ENCODE measurements at places on chromosomes 2 and 18.

GRCh38 chr2:122255924-122256323 is 500.5 kb downstream of the TSN start:
- no peak for DNase-seq

DNA sequence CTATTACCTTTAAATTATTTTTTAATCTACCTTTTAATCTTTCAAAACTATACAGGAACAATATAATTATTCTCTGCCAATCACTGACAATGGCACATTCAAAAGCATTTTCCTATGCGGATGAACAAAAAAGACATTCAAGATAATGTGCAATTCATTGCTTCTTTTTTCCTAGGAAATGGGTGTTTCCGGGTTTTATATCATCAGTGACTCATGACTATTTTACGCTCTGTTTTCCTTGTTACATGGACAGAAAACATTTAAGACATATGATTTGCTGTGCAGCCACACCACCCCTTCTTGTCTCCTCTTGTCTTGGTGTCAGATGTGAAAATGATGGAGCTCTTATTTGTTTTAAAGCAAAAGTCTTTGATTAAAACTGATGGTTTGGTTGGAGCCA is 184.7 kb upstream of the LINC00305 start:
- DNase-seq, result no peak

GRCh38 chr2:144358374-144358964 is 161.4 kb downstream of the ZEB2 start:
- no peak for DNase-seq

GRCh38 chr2:69043736-69044400 is 30.9 kb downstream of the ANTXR1 start:
- DNase-seq, result no peak

GRCh38 chr2:72952110-72952823 is 34.9 kb downstream of the EMX1 start:
- DNase-seq, result no peak

- no peak for DNase-seq
These were observed 99.1 kb upstream of the ZNF397 start for GRCh38 chr18:35141567-35142274.

- no peak for DNase-seq
These were observed 78.3 kb upstream of the CRIM1 start for GRCh38 chr2:36277146-36277808.

DNA sequence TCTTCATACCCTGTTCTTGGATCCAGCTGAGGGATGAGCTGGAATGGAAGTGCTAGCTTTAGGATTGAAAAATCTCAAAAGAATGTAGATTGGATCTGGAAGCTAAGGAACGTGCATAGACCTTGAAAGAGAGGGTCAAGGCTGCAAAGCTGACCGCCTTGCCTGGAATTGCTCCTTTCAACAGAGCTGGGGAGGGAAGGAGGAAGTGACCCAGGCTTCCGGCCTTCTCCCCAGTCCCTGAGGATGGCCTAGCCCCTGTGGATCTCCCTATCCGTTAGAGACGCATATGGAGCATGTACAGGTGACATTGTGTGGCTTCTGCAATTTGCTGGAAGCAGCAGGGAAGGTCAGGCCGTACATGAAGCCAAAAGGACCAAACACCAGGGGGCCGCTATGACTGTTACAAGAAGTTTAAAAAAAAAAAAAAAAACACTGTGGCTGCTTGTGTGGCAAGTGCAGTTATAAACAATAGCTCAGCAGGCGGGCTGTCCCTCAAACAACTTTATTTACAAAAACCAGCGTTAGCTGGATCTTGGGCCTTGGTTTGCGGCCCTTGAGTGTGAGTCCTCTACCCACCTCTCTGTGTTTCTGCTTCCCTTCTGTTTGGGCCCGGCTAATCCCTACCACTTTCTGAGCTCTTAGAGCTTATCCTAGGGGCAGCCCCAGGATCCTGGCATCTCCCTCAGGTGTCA is 227.6 kb downstream of the SEPTIN10 start:
- no peak for DNase-seq

GRCh38 chr2:225512876-225513540 is 113.5 kb downstream of the NYAP2 start:
- DNase-seq, result no peak

- no peak for DNase-seq
These were observed 248.7 kb downstream of the ZNF385B start for GRCh38 chr2:179612591-179613298.

- DNase-seq, result no peak
These were observed 445.6 kb upstream of the POU3F3 start for GRCh38 chr2:104408266-104408665.

GRCh38 chr18:3162181-3162580 is 57.6 kb downstream of the MYOM1 start:
- DNase-seq, result no peak

DNA sequence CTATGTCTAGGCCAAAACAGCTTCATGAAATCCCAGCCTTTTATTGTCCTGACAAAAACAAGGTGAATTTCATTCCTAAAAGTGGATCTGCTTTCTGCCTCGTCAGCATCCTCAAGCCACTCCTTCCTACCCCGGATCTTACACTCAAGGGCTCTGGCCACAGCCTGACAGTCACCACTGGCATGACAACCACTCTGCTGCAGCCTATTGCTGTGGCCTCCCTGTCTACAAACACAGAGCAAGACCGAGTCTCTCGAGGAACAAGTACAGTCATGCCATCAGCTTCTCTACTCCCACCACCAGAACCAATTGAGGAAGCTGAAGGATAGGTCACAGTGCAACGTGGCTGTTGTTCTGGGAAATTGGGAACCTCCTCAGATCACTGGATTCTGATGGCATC is 106.1 kb downstream of the ICA1L start:
- no peak for DNase-seq

DNA sequence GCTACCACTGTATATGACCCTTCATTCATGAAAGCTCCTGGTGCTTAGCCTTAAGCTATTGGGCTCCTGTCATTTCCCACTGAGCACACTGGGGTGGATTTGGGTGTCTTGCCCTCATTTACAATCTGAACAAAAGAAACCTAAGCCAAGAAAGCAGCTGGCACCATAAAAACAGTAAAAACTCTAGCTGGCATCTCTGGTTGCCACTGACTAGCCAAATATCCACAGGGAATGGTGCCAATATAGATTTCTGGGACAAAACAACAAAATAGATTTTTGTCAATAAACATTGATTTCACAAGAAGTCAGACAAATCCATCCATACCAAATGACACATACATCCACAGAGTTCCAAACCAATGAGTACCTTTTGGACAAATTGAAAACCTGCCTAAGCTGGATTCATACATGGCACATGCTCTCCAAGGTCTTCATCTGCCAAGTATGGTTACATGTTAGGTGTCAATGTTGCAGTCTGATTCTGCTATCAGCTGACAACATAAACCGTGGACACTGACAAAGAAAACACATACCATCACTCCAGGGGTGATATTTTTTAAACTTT is 1081.5 kb upstream of the ZEB2 start:
- DNase-seq, result no peak

- no peak for DNase-seq
These were observed 109.8 kb downstream of the FSHR start for GRCh38 chr2:49044350-49045079.

DNA sequence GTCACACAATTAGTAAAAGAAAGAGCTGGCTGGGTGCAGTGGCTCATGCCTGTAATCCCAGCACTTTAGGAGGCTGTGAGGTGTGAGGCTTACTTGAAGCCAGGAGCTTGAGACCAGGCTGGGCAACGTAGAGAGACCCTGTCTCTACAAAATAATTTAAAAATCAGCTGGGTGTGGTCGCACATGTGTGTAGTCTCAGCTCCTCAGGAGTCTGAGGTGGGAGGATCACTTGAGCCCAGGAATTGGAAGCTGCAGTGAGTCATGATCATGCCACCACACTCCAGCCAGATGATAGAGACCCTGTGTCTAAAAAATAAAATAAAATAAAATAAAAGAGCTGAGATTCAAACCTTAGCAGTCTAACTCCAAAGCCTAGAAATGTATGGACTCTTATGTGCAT is 39.0 kb upstream of the NEDD4L start:
- DNase-seq, result no peak

DNA sequence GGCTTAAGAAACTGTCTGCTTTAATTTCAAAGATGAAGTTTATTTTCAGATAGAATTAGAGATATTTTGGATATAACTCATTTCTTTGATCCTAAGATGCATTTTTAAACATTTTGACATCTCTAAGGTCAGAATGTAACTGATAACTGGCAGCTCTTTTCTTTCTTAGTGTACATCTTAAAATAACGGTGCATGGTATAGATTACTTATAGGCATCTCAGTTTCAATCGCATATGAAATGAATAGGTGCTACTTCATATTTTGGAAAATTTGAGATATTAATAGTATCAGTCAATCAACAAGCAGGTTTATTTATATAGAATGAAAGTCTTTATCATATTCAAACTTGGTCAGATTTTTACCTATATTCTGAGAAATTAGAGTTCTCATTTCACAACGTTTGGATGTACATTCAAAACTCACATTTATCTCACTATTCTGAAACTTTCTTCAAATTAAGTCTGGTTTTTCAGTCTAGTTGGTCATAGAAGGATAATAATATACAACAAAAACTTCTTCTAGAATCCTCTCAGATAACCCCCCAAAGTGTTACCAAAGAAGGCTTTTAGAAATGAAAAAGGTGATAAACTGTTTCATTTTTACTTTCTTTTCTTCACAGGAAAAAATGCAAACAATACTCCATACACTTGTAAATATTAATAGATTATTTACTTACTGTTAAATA is 122.8 kb upstream of the WDSUB1 start:
- no peak for DNase-seq

GRCh38 chr2:64404002-64404731 is 49.8 kb upstream of the LGALSL start:
- DNase-seq, result no peak

DNA sequence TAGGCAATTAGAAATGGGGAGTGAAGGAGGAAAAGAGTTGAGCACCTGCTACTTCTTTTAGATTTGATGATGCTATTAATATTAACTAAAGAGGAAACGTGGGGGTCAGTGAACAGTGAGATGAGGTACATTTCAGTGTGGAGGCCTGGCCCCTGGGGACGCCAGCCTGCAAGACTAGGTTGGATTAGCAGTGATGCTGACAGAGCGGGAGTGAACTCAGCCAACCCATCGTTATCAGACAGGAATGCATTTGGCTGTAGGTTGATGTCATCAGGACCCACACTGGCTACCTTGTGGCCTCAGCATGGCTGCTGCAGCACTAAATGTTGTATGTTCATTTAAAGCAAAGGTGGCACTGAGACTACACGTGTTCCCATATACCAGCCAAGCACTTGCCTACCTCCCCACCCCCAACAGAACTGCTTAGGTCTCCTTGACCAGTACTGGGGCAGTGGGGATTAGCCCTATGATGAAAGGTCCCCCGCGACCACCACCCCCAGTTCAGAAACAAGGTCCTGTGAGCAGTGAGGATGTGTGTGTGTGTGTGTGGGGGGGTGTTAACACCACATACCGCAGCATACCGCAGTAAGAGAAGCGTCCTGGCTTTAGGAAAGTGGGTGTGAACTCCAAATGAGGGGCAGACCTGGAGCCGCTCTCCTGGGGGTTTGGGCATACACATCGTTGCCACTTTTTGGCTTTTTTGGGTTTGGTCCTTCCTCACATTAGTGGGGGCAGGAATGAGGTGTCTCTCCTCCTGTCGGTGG is 26.0 kb downstream of the DGKD start:
- no peak for DNase-seq

DNA sequence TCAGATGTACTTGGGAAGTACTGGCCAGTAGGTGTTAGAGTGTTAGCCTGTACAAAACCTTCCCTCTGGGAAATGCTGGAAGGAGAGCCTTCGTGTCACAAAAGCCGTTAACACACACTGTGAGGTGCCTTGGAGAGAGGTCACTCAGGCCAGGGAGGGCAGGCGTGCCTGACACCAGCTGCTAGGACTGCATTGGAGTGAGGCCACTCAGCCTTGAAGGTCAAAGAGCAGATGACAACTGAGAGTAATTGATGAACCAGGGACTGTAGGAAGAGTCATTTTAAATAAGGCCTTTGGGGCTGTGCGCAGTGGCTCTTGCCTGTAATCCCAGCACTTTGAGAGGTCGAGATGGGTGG is 45.4 kb downstream of the ASAP2 start:
- no peak for DNase-seq

DNA sequence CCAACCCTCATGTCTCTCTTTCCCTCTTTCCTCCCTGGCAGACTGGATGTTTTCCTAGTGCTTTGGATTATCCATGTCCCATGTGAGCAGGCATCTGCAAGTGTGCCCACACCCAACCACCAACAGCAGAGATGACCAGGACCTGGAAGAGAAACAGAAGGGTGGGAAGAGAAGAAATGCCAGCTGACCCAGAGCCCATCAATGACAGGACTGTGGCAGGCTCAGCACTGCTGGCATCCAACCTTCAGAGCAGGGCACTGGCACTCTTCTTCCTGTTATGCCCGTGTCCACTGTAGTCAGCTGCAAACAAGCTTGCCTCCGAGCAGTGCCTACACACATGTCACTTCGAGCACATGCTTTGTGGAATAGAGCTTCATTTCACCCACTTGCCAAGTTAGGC is 121.1 kb downstream of the TANC1 start:
- DNase-seq, result no peak

DNA sequence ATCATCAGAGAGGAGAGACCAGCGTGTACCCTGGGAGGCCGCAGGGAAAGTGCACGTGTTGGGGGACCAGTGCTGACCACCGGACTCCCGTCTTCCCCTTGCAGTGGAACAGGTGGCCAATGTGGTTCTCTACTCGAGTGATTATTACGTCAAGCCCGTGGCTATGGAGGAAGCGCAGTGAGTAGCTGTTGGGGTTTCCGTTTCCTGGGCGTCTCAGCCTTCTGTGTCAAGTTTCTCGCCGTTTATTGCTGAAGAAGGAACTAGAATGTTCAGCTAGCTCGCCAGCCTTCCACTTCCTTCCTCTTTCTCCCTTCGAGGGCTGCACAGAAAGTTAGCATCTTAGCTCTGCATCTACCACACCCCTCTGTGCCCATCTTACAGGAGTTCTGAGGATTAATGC is 22.8 kb upstream of the DGKD start:
- peak; percentile 63 for DNase-seq

GRCh38 chr2:52844701-52845423 is 922.7 kb upstream of the CHAC2 start:
- no peak for DNase-seq

- no peak for DNase-seq
These were observed 81.7 kb upstream of the SEC11C start for GRCh38 chr18:59057969-59058368.

DNA sequence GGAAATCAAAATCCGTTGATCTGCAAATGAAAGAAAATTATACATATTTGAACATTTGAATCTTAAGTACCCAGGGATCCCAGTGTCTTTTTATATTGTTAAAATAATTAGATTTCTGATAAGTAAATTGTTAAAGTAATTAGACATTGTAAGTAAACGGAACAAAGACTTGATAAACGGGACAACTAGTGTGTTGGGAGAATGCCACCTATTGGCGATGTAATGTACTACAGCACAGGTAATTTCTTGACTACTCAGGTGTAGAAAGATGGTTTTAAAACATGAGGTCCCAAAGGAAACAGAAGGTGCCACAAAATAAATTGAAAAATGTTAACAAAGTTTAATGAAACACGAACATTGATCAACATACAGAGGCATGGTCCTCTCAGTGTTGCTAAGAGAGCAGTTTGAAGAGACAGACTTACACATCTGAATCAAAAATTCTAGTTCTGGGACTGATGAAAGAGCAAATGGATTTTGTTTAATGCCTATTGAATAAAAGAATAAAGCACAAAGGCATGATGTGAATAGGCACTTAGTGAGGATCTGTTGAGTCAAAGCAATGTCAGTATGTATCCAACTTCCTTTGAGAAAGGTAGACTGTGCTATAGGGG is 103.4 kb upstream of the RASGRP3 start:
- peak; percentile 7 for DNase-seq

GRCh38 chr2:219205165-219205538 is 1.4 kb upstream of the ZFAND2B start:
- DNase-seq, result no peak
